ENCODE measurements at places on chromosomes 13 and 19.

DNA sequence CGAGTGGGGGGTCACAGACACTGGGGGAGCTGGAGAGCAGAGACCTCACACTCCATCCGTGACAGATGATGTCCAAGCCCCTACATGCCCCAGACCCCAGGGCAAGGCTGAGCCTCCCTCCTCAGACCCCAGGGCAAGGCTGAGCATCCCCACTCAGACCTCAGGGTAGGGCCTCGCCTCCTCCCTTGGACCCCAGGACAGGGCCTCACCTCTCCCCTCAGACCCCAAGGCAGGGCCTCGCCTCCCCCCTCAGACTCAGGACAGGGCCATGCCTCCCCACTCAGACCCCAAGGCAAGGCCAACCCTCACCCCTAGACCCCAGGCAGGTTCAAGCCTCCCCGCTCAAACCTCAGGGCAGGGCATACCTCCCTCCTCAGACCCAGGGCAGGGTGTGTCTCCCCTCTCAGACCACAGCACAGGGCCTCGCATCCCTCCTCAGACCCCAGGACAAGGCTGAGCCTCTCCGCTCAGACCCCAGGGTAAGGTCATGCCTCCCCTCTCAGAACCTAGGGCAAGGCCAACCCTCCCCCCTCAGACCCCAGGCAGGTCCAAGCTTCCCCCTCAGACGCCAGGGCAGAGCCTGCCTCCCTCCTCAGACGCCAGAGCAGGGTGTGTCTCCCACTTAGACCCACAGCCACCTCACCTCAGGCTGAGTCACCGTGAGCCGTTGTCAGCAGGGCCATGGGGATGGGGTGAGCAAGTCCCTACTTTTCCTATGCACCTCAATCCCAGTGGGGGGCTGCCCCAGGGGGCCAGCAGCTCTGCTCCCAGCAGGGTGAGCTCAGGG, 1.7 kb upstream of the S1PR4 start:
- DNase-seq: no peak

- no peak for DNase-seq
These were observed 52.0 kb downstream of the MPHOSPH8 start for GRCh38 chr13:19685437-19685836.

DNA sequence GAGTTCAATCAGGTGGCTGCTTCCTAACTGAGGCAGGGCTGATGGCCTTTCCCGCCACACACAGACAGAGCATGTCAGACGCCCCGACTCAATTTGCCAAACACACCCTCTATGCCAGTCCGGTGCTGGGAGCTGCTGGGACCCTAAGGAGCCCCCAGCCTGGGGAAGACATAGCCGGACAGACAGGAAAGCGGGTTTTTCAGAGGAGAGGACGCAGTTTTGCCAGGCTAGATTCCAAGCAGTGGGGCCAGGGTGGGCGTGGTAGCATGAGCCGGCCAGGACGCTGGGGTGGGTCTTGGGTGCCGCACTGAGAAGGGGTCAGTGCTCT, 19.8 kb downstream of the MAST3 start:
- no peak for DNase-seq

GRCh38 chr13:96844616-96845015, 149.7 kb downstream of the OXGR1 start:
- DNase-seq: no peak

GRCh38 chr13:34258646-34259386, 440.9 kb downstream of the RFC3 start:
- DNase-seq: no peak

DNA sequence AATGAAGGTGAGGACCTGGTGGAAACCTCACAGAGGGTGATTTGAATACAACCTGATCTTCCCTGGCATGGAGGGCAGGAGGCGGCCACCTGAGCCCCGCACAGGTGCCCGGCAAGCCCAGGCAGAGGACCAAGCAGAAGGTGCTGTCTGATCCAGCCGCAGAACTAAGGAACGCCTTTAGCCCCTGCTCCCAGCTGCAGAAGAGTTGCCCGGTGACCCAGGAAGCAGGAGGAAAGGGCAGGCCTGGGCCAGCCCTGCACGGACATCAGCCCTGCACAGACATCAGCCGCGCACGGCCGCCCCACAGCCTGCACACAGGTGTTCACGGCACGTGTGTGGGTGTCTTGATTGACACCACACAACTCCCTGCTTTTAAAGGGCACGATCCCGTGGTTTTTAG, 43.1 kb downstream of the RASA3 start:
- DNase-seq: no peak

- DNase-seq: no peak
These were observed 116.8 kb upstream of the SPATA13 start for GRCh38 chr13:24043590-24044350.

- DNase-seq: no peak
These were observed 1.1 kb upstream of the SHD start for GRCh38 chr19:4278010-4278409.

DNA sequence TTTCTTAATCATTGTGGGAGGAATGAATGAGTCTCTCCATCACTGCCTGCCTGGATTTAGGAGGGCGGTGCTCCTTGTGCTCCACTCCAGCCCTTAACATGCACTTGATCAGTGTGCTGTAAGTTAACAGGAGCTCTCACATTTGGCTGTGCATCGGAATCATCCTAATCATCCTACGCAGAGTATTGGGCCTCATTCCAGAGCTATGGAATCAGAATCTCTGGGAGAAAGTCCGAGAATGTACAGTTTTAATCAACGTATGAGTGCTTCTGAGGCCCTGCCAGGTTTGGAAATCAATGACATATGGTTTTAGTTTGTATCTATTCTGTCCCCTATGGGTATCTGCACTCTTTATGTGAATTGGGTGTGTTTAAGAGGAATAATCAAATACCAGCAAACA, 34.9 kb upstream of the DCLK1 start:
- no peak for DNase-seq

DNA sequence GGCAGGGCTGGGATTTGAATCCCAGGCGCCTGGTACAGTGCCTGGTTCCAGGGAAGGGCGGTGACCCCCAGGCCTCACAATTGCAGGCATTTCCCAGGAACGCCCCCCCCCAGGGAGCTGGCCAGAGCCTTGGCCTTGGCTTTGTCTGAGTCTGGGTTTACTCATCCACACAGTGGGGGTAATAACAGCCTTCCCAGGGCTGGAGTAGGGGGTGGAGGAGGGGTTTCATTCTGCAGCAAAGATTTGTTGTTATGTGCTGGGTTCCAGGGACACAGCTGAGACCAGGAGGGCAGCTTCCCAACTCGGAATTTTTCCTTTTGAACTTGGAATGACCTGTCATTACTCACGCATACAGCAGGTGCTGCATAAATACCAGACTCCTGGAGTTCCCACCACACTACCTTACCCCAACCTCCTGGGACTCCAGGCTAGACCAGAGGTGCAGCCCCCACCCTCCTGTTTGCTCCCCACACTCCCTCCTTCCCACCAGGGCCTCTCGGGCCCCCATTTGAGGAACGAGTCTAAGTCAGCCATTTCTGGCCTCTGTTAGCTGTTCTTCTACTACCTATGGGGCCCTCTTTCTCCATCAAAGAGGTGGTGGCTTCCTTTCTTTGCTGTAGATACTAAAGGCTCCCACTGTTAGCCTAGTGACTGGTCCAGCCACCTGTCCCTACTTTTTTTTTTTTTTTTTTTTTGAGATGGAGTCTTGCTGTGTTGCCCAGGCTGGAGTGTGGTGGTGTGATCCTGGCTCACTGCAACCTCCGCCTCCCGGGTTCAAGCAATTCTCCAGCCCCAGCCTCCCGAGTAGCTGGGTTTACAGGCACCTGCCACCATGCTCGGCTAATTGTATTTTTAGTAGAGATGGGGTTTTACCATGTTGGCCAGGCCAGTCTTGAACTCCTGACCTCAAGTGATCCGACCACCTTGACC, 1.6 kb upstream of the ADAMTS10 start:
- no peak for DNase-seq

DNA sequence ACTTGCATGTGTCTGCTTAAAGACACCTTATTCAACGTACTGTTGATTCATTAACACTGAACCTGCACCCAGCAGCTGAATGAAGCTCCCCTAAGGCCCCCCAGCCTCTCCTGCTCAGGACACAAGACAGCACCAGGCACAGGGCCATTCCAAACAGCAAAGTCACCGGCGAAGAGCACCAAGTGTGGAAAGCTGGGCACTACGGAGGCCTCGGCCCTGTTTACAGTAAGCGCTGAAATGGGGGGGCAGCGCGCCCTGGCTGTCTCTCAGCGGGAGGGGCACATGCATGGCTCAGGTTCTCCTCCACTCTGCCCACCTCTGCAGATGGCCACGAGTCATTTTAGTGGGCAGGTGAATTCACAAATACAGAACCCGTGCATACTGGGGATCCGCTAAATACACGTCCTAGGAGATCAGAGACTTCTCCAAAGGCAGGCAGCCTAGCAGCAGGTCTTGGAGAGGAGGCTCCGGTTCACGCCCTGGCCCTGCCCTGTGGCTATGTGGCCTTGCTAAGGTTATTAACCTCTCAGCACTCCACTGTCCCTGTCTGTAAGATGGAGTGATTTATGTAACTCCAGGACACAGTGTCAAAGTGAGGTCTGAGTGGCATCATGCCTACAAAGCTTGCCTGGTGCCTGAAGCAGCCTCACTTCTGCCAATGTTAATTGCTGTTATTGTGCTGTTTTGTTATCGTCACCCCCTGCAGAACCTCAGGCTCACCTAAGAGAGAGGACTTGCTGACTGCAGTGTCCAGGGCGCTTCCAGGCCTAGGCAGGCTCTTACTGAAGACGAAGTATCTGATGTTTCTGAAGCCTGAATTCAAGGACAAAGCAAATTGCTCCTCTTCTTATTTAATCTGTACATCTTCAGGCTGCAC, 207.4 kb upstream of the SOX1 start:
- DNase-seq: no peak

DNA sequence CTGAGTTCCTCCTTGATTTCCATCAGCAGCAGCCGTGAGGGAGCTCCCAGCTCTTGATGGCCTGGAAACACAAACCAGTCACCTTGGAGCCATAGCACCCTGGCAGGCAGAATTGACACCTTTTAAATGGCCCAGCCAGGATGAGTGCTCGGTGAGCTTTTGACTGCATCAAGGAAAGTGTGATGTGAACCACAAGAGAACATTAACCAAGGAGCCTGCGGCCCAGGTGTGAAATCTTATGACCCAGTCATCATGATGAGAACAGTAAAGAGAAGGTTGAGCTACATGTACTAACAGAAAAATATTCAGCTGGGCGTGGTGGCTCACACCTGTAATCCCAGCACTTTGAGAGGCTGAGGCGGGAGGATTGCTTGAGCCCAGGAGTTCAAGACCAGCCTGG, 22.8 kb downstream of the SUGP2 start:
- no peak for DNase-seq

DNA sequence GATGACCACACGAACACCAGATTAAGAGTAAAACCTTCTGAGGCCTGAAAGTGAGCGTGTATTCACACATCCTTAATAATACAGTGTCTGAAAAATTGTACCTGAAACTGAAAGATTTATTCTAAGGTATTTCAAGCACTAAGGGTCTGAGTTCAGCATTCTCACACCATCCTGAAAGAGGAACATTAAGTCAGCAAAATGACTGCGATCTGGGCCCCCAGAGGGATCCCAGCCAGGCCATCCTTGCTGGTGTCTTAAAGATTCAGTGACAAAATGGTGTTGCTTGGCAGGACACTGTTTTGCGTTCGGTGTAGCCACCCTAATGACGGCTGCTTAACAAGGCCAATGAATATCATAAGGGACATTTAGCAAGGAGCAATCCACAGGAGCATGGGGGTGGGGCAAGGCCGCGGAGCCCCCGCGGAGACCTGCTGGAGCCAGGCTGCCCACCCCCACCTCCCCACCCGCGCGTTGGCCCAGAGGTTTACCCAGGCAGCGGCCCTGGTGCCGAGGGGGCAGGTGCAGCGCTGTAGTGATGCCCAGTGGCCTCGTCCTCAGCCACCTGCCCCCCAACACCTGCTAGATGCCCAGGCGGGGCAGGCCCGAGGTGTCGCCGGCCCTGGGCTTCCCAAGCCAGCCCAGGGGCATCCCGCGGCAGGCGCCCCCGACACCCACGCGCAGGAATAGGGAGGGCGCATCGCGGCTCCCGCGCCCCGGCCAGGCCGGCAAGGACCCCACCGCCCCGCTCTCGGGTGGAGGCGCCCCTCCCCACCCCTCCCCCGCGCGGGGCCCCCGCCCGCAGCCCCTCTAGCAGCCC, 742 bp downstream of the NALCN start:
- DNase-seq: no peak

DNA sequence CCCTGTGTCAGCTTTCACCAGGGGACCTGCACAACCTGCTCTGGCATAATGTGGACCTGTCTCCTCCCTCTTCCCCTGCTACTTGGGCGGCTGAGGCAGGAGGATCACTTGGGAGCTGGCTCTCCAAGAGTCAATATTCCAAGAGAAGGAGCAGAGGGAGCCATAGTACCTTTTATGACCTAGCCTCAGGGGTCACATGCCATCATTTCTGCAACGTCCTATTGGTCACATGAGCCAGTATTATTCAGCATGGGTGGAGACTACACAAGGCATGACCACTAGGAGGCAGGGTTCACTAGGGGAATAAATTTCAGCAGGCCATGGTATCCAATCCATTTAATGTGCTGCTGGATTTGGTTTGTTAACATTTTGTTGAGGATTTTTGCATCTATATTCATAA, 12.0 kb upstream of the SHFL start:
- no peak for DNase-seq

DNA sequence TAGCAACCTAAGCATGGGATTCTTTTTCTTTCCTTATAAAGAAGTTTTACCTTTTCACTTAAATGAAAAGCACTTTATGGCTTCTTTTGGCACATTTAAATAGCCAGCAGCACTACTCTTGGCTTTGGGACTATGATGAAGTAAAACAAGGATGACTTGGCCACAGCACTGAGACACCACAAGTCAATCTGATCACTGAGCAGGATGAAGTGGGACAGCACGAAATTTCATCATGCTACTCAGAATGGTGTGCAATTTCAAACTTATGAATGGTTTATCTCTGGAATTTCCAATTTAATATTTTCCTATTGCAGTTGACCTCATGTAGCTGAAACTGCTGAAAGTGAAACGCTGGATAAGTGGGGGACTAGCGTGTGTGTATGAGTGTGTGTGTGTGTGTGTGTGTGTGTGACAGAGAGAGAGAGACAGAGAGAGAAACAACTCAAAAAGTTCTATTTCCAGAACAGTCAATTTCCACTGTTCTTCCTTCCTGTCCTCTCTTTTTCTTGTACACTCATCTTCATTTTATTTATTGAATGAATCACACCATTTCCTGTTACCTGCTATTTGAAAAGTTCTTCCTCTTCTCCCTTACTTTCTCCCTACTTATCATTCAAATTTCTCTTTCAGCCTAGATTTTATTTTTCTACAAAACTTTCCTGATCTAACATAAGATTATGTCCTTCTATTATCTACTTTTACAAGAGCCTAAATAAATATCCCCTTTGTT, 414.2 kb upstream of the MIR17HG start:
- DNase-seq: no peak
